Cardiac fibroblast (primary cell): ENCODE measurements at places on chromosomes 13 and 19.

DNA sequence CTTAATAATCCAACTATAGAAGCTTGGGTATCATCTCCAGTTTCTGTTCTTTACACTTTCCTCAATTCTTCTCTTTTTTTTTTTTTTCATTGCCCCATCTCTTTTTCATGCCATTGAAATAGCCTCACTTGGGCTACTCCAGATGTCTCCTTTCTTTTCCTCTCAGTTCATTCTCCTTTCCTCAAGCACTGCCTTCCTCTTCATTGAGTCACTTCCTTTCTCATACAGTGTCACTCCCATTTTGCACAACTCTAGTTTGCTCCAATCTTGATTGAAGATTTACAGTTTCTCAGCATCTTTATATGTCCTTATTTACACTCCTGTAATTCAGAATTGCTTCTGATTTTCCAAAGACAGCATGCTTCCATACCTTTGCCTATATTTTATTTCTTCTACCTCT is 61.3 kb downstream of the IPO5 start:
- DNase-seq, result peak; percentile 85

DNA sequence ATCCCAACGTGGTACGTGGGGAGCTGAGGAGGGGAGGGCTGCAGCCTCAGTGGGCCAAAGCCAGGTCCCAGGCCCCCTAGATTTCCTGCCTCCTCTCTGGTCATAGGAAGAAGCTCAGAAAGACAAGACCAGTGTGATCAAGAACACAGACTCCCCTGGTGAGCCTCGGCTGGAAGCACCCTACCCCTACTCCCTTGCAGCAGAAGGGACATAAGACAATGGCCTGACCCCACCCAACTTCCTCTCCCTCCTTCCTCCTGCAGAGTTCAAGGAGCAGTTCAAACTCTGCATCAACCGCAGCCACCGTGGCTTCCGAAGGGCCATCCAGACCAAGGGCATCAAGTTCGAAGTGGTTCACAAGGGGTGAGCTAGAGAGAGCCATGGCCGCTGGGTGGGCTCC is 11.5 kb downstream of the PODNL1 start:
- DNase-seq, result no peak

DNA sequence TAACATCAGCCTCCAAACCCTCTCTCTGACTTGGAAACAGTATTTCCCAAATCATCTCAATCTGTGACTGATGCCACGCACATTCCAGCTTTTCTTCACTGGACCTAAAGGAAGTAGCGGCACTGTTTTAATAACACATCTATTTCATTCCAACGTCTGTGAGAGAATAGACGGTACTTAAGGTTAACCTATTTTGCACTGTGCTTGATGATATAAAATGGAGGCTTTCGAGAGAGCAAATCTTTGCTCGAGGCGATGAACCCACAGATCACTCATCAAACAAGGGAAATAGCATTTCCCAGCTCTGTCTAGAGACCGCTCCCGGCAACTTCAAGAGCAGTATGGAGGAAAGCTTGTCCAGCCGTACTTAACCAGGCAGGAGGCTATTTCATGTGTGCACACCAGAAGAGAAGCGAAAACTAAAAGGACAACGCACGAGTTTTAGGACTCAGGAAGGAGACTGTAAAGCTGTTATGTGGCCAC is 2.9 kb downstream of the UBL3 start:
- DNase-seq, result peak; percentile 56

GRCh38 chr19:409516-410242 is 732 bp upstream of the C2CD4C start:
- no peak for DNase-seq

- DNase-seq, result no peak
Observed at GRCh38 chr13:30435911-30436451, 13.7 kb downstream of the UBE2L5 start.

GRCh38 chr13:97413694-97414093 is 20.3 kb upstream of the RAP2A start:
- DNase-seq, result no peak

DNA sequence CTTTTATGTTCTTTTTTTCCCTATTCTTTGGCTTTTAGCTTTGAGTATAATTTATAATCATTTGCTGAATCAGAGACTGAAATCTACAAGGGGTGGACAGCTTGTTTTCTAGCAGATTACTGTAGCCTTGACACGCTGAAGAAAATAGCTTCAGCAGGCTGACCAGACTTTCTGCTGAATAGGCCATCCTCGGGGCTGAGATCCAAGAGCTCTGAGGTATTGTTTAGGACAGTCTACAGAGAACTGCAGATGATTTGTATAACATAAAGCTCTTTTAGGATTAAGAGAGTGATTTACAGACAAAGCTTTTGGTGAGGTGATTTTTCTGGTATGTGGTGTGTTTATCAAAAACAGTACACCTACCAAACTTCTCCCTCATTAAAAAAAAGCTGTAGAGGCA is 16.8 kb downstream of the POLR1D start:
- no peak for DNase-seq

DNA sequence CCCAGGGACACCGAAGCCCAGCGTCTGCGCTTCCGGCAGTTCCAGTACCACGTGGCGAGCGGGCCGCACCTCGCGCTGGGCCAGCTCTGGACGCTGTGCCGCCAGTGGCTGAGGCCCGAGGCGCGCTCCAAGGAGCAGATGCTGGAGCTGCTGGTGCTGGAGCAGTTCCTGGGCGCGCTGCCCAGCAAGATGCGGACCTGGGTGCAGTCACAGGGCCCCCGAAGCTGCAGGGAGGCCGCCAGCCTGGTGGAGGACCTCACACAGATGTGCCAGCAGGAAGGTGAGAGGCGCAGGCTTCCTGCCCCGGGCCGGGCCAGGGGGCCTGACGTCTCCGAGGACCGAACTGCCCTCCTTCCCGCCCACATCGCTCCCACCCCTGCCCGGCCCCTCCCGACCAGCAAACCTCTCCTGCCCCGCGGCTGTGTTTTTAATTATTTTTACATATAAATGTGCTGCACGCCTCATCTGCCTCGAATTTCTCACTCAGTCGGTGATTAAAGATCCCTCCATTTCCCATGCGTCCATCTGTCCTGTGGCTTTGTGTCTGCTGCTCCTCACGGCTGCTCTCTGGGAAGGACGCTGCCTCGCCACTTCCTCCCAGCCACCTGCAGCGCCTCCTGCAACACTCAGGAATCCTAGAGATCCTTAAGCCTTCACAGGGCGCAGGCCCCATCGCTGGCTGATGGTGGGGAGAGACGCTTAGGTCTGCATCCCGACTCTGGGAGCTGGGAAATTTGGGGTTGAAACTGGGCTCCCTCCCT is 4.3 kb downstream of the ZSCAN1 start:
- DNase-seq, result no peak

DNA sequence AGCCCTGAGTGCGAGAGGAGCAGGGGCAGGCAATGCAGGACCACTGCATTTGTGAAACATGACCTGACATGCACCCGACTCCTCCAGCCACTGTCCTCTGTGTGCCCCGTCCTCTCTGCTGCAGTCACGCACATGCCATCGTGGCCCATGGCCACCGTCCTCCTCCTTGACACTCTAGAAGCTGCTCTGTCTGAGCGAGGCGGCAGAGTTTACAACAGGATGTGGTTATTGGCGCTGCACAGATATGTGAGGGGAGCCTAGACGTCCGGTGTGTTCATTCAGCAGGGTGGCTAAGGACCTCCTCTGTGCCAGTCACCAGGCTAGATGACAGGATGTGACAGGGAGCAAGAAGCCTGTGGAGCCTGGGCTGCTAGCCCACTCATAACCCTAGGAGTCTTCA is 277.8 kb downstream of the FOXO1 start:
- no peak for DNase-seq

GRCh38 chr19:6803036-6803404 is 30.5 kb downstream of the VAV1 start:
- DNase-seq, result no peak

- peak; percentile 3 for DNase-seq
Observed at GRCh38 chr19:36488846-36489117, 579 bp downstream of the ZNF566 start.

GRCh38 chr13:41268764-41269163 is 5.4 kb upstream of the MTRF1 start:
- DNase-seq, result peak; percentile 56

DNA sequence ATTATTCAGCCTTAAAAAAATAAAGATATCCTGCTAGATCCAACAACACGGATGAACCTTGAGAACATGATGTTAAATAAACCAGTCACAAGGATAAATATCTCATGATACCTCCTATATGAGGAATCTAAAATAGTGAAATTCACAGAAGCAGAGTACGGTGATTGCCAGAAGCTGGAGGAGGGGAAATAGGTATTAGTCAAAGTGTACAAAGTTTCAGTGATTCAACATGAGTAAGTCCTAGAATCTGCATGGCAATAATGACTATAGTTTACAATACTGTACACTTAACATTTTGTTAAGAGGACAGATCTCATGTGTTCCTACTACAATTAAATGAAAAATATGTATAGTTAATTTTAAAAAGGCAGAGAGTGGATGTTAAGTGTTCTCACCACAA is 206.6 kb upstream of the SLC10A2 start:
- no peak for DNase-seq

DNA sequence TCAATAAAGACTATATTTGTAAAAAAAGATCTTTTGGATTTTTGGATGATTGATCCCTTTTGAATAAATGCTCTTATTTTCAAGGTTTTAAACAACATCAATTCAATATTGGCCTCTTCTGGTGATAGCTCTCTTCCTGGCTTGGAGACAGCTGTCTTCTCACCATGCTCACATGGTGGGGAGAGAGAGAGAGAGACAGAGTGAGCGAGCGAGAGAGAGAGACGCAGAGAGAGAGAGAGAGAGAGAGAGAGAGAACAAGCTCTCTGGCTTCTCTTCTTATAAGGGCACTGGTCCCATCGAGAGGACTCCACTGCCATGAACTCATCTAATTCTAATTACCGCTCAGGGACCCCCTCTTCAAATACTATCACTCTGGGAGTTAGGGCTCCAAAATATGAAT is 32.1 kb upstream of the FARP1 start:
- no peak for DNase-seq

DNA sequence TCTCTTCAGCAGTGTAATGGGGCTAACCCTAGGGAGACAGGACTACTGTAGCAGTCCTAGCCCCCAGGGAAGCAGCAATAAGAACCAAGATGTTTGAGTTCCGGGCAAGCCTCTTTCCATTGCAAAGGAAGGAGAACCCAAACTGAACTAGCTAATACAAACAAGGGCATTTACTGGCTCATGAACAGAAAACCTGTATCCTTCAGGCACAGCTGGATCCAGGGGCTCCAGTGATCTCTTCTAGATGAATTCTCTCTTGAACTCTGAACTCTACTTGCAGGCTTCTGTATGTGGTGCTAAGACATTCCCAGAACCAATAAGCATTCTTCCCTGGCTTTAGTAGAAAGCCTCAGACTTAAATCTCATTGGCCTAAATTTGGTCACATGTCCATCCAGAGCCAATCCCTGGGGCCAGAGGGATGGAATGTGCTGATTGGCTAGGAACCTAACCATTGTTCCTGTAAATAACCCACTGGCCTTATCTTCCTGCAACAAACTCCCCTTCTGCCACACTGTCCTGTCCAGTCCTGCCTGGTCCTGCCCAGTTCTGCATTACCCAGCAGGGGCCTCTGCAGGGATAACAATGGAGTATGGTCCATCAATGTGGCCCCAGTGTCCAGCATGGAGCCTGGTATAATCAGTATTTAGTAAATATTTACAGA is 3.9 kb upstream of the PODNL1 start:
- DNase-seq, result no peak

- DNase-seq, result peak; percentile 48
Observed at GRCh38 chr19:48962029-48962848, 2.9 kb upstream of the FTL start.

DNA sequence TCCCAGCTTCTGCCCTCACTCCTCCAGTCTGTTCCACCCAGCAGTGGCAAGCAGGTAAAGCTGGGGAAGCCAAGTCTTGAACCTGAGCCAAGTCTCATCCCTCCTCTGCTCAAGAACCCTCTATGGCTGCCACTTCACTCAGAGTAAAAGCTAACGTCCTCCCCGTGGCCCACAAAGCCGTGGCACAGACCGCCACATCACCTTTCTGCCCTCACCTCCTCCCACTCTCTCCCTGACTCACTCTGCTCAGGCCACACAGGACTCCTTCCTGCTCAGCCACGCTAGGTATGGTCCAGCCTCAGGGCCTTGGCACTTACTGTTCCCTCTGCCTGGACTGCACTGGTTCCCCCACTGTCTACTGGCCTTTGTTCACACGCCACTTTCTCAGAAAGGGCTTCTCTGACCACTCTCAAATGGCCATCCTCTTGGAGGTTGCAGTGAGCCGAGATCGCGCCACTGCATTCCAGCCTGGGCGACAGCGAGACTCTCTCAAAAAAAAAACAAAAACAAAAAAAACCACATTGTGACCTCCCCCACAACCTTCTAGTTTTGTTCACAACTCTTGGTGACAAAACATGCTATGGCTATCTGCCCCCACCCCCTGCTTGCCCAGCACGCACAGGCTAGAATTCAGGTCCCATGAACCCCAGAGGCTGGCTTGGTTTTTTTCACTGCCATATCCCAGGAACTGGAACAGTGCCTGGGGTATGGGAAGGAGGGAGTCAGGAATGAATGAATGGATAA is 15.8 kb downstream of the NDUFB7 start:
- no peak for DNase-seq

DNA sequence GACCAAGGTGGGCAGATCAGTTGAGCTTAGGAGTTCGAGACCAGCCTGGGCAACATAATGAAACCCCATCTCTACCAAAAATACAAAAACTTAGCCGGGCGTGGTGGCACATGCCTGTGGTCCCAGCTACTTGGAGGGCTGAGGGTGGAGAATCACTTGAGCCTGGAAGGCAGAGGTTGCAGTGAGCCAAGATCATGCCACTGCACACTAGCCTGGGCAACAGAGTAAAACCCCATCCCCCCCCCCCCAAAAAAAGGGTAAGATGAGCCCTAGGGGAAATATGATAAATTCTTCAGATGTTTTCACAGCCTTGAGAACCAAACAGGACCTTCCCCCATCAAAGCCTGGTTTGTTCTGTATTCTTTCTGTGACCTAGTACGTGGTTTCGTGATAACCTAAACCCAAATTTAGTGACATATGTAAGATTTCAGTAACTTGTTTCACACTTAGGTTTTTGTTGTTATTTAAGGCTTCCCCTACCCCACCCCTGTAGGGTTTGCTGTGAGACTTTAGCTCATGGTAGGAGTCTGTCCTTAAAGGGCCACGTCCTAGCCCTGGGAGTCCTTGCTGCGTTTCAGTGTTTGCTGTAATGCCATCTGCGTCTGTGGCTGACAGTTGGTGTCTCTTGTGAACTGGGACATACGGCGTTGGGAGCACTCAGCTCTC is 49.6 kb downstream of the MYO9B start:
- peak; percentile 59 for DNase-seq

- no peak for DNase-seq
Observed at GRCh38 chr19:45782162-45782691, at the start of gene DMPK. Gene DMPK (minus strand): TSS chr19:45782490. CDS start chr19:45782352, 138 bp downstream.

- no peak for DNase-seq
Observed at GRCh38 chr13:85212692-85213091, 586.5 kb downstream of the SLITRK6 start.

DNA sequence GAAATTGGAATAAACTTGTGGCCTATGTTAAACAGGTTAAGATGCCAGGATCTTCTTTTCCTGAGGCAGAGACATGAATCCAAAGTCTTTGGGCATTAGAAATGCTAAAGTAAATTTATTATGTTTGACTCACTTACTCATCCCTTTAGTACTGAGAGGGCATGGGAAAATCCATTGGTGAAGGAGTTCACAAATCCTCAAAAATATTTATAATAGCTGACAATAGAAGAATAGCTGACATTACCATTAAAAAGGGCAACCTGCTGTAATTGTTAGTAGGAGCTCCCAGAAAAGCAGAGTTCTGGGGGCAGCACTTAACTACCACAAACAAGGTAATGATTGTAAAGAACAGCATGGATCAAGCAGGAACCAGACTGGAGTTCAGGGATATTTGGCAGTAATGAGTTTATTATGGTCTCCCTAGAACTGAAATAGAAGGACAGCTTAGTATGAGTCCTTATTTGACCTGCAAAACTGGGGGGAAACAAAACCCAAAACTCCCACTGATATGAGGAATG is 285.8 kb upstream of the KLHL1 start:
- no peak for DNase-seq
